Bladder microvascular endothelial cell (primary cell): ENCODE measurements at places on chromosomes 1 and 21. TPM values are rescaled to one million over a fixed set of nuclear protein-coding genes. Genes with fewer than 3 reads are reported as not detected.

Gene RAP1A
- total RNA-seq, result 10.2 and 36.9 TPM in 2 replicates

Gene IFI44L
- 3.1 and 5.7 TPM in 2 replicates for total RNA-seq

Gene TBX15
- 0.25 TPM in 1 of 2 replicates, not detected in the other for total RNA-seq

Gene PRAMEF15
- not detected in 2 replicates for total RNA-seq

Gene TNFAIP8L2
- 0.16 TPM in 1 of 2 replicates, not detected in the other for total RNA-seq

Gene SLC30A10
- total RNA-seq, result not detected in 2 replicates

Gene OVAAL
- total RNA-seq, result not detected in 2 replicates

Gene IVL
- total RNA-seq, result not detected in 2 replicates

Gene IL24
- total RNA-seq, result not detected in 2 replicates

Gene RGS16
- total RNA-seq, result 1.1 and 3.9 TPM in 2 replicates

Gene RUNX1
- total RNA-seq, result 1.6 and 2.7 TPM in 2 replicates

Gene CORT
- 1.5 TPM in 1 of 2 replicates, not detected in the other for total RNA-seq

Gene C1orf115
- 47.3 and 93.7 TPM in 2 replicates for total RNA-seq

Gene CELA3B
- total RNA-seq, result not detected in 2 replicates

Gene NPHS2
- total RNA-seq, result not detected in 2 replicates

Gene CFAP141
- total RNA-seq, result not detected in 2 replicates

Gene FMN2
- 0.49 TPM in 1 of 2 replicates, not detected in the other for total RNA-seq

Gene OR2L3
- total RNA-seq, result not detected in 2 replicates

Gene B3GALT5
- total RNA-seq, result under 0.01 and 0.06 TPM in 2 replicates

Gene ST6GALNAC3
- total RNA-seq, result 25.1 and 46.7 TPM in 2 replicates

Gene JAM2
- total RNA-seq, result 3.9 and 6.7 TPM in 2 replicates

Gene SHE
- total RNA-seq, result 59.3 and 71.6 TPM in 2 replicates

Gene TRIM58
- 0.06 TPM in 1 of 2 replicates, not detected in the other for total RNA-seq

Gene PEX11B
- 21.2 and 32.6 TPM in 2 replicates for total RNA-seq

Gene WNT9A
- 0.97 and 1.7 TPM in 2 replicates for total RNA-seq

Gene SPRR2E
- total RNA-seq, result not detected in 2 replicates

Gene C8A
- total RNA-seq, result not detected in 2 replicates

Gene SMIM1
- total RNA-seq, result 0.44 and 0.49 TPM in 2 replicates

Gene ADAMTS4
- total RNA-seq, result 9.7 and 9.9 TPM in 2 replicates

Gene GJC2
- 0.49 and 4.9 TPM in 2 replicates for total RNA-seq

Gene WDR64
- not detected in 2 replicates for total RNA-seq

Gene PGBD5
- 0.16 and 0.25 TPM in 2 replicates for total RNA-seq

Gene LAD1
- 0.16 TPM in 1 of 2 replicates, not detected in the other for total RNA-seq

Gene THEM5
- not detected in 2 replicates for total RNA-seq

Gene ADAM30
- not detected in 2 replicates for total RNA-seq

Gene KRTAP11-1
- not detected in 2 replicates for total RNA-seq

Gene HP1BP3
- 157 and 268 TPM in 2 replicates for total RNA-seq

Gene LCE1B
- total RNA-seq, result not detected in 2 replicates
